ENCODE measurements at places on chromosomes 12 and 14.

DNA sequence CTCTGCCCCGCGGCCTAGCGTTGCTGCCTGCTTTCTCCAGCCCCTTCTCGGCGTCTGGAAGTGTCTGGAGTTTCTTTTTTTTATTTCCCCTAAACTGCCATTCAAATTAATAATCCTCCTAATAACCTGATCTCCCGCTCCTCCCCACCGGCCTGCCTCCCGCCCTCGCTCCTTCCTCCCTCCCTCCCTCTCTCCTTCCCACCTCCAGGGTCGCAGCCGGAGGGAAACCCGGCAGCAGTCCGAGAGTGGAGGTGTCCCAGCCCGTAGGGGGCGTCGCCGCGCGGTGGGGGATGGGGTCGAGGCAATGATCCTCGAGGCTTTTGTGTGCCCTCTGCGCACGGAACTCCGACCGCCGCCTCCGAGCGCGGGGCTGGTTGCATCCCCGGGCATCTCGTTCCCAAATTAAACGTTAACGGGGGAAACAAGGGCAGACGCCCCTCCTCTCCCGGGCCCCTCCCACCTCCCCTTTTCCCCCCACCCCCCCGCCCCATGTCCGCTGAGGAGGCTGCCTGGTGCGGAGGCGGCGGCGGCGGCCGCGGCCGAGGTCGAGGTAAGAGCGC is 1.0 kb upstream of the SOCS2 start:
- peak; percentile 32 for DNase-seq

GRCh38 chr14:94119071-94119470 is 8.5 kb downstream of the IFI27 start:
- DNase-seq = no peak

DNA sequence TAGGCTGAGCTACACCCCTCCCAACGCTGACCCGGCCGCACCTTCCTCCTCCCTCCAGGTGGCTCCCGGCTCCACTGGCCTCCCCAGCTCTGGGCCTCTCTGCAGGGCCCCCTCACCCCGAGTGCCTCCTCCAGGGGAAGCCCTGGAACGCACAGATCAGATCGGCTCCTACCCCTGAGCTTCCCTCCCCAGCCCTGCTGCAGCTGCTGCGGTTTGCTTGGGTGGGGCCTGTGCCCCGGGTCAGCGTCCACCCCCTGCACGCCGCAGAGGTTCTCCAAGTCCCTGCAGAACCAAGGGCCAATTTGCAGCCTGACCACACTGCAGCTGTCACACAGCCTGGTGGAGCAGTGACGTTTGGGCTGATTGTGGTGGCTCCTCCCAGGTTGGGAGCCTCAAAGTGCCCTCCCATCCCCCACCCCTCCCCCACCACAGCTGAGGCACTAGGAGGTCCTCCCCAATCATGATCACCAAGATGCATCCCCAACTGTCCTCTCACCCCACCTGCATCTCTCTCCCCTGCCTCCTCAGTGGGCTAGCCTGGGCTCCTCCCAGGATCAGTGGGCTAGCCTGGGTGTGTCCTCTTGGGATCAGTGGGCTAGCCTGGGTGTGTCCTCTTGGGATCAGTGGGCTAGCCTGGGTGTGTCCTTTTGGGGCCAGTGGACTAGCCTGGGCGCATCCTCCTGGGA is 12.8 kb upstream of the FBRSL1 start:
- no peak for DNase-seq

DNA sequence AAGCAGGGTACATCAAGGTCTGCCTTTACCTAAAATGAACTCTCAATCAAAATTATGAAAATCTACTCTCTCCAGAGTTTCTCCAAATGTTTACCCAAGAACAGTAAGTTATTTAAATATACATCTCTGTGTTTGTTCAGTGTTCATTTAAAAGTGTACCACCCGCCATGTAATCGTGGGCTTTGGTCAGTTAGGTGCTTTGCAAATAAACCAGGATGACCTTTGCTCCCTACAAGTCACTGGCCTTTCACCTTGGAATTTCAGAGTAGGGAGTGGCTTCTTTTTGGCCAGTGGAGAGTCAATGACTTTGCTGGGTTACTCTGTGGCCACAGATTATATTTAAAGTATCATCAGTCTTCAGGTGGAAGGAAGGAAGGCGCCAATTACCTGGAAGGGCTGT is 74.6 kb upstream of the PTPRB start:
- DNase-seq = no peak

GRCh38 chr14:95547626-95548327 is 12.9 kb downstream of the GLRX5 start:
- DNase-seq = no peak

GRCh38 chr12:90543374-90543773 is 411.6 kb downstream of the CCER1 start:
- no peak for DNase-seq

DNA sequence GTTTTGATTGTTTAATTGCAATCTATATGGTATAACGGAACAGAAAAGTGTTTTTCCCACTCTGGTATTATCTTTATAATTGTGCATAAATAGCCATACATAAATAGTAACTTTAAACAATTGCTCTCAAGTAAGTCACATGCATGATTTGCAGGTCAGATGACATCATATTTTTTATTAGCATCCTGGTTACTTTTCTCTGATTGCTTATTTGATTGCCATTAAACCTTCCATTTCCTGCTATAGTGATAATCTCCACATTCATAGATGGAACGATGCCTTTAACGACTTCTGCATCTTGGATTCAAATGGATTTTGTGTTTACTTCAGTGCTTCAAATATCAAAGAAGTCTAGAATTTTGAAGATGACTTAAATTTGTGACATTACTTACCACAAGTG is 3.5 kb upstream of the KLRK1 start:
- DNase-seq = no peak

DNA sequence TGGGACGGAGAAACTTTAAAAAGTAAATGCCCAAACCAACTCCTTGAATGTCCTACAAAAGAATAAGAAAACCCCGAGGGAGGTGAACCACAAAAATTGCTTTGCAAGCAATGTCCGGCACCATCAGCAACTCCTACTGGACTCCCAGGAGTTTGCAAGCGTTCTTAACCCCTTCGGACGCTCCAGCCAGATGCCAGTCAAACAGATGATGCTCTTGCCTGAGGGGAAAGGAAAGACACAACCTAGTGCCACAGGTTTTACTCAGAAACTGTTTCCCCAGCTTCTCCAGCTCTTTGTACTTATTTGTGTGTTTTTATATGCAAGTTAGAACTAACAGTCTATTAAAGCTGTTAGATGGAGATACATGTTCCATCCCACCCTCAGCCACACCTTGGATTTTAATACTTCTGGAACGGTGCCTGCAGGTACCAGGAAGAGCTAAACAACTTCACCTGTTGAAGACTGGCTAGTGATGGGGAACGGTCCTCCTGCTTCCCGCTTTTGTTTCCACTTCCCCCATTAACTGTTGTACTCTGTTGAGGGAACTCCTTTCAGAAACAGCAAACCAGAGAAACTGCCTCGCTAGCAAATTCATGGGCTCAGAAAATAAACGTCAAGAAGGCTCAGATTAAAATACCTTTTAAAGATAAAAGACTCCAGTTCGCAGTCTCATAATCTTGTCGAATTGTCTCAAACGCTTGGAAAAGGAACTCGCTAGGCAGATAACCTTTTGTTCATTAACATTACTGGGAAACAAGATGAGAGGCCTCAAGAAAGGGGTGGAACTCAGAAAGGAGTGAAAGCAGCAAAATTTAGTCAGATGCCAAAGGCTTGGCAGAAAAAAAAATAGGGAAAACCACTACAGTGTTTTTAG is 1.1 kb upstream of the FERMT2 start:
- DNase-seq = peak; percentile 49

GRCh38 chr12:28316049-28316448 is 125.8 kb downstream of the CCDC91 start:
- no peak for DNase-seq

DNA sequence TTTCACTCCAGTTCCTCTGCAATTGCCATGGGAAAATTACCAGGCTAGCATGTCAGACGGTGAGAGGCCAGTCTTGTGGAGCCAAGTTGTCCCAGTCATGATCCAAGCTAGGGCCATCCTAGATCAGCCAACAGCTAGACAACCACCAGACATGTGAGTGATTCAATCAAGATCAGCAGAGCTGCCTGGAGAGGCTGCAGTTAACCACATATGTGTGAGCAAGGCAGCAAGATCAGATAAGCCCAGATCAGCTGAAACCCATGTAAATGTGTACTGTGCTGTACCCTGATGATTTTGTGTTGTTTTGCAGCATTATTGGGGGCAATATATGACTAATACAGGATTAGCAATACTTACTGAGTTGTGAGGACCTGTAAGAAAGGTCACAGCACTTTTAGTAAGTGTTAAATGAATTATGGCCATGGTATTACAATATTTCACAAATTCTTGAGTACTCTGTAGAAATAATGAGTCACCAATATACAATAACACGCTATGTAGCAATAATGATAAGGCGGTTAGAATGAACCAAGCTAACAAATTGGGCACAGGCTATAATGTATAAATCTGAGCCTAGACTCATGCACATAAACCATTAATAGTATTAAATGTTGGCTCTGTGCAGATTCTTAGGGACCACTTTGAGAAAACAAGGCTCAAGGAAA is 91.4 kb downstream of the SUDS3 start:
- DNase-seq = no peak

DNA sequence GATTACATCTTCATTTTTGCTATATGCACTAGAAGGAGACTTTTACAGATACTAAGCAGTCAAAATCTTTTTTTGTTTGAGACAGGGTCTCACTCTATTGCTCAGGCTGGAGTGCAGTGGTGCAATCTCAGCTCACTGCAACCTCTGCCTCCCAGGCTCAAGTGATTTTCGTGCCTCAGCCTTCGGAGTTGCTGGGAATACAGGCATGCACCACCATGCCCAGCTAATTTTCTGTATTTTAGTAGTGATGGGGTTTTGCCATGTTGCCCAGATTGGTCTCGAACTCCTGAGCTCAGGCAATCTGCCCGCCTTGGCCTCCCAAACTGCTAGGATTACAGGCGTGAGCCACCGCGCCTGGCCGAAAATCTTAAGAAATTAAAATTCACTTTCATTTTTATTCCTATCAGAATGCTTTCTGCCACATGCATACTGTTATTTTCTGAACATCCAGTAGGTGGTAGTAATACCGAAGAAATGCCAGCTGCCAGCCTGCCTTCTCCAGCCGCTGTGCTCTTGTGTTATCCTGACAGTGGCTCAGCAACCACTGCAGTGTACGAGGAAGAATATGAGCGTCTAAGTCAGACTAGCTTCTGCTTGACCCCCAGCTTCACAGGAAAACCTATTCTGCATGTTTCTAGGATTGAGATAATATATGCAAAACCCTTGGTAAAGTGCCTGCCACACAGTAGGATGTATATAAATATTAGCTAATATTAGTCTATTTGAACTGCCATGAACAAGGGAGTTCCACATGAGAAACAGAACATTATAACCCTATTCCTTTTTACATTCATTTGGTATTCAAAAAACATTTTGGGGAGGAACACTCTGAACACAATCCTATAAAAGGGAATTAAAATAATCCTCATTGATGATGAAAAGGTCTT is 54.2 kb downstream of the RPAP3 start:
- peak; percentile 50 for DNase-seq

- DNase-seq = no peak
Observed at GRCh38 chr14:61591862-61592261, 103.5 kb upstream of the HIF1A start.

- DNase-seq = no peak
Observed at GRCh38 chr12:32025906-32026305, 66.7 kb downstream of the RESF1 start.

DNA sequence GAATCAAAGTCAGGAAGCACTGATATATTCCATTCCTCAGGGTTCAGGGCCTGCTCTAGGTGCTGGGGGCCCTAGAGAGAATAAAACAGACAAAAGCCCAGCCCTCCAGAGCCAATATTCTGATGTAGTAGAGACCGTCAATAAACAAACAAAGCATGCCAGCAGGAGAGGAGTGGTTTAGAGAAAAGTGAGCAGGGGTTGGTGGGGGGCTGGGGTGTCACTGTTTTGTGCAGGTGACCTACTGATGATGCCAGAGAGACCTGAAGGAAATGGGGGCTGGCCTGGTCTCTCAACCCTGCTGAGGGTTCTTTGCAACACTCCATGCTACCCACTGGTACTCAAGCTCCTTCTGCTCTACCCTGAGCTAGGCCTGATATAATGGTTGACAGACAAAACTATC is 26.5 kb downstream of the IL26 start:
- DNase-seq = no peak

Data from tibial nerve (tissue), 4 donors.